ENCODE measurements at places on chromosomes 1 and 21.

- DNase-seq = no peak
Observed at GRCh38 chr1:94332516-94332915, 85.7 kb upstream of the ABCD3 start.

- DNase-seq = no peak
Observed at GRCh38 chr1:36256558-36257374, 32.5 kb downstream of the THRAP3 start.

GRCh38 chr1:98034505-98034904 lies 113.7 kb upstream of the DPYD start:
- DNase-seq = no peak

- no peak for DNase-seq
Observed at GRCh38 chr1:228207381-228207810, 448 bp upstream of the OBSCN start.

DNA sequence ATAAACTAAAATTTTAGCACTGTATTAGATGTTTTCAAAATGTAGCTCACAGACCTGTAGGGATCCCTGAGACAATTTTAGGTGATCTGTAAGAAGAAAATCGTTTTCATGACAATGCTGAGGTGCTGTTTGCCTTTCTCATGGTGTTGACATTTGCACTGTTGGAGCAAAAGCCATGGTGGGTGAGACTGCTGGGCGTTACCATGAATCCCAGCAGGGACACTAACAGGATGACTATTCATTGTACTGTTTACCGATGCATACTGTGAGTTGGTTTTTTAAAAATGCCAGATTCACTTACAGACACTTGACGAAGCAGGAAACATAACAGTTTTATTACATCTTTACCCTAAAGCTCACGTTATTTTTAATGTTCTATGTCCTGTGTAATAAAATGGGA lies 468.5 kb downstream of the PCP4 start:
- DNase-seq = no peak

- no peak for DNase-seq
Observed at GRCh38 chr1:7633506-7634245, 137.4 kb upstream of the VAMP3 start.

DNA sequence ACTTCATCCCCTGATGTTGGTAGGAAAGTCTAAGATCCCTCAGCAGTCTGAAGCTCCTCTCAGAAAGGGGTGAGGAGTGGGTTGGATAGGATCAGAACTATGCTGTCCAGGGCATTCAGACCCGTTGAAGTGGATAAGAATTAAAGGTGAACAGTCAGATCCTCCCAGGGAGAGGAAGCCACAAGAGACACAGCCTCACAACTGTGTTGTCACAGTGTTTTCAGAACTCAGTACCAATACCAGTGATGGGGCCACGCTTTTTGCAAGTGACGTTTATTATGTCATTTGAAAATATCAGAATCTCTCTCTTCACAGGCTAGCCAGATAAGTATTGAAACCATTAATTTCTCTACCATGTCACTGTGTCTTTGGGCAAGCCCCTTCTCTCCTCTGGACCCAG lies 15.4 kb upstream of the EPS15 start:
- no peak for DNase-seq

GRCh38 chr1:101240041-101240430 lies 3.2 kb downstream of the S1PR1 start:
- no peak for DNase-seq

DNA sequence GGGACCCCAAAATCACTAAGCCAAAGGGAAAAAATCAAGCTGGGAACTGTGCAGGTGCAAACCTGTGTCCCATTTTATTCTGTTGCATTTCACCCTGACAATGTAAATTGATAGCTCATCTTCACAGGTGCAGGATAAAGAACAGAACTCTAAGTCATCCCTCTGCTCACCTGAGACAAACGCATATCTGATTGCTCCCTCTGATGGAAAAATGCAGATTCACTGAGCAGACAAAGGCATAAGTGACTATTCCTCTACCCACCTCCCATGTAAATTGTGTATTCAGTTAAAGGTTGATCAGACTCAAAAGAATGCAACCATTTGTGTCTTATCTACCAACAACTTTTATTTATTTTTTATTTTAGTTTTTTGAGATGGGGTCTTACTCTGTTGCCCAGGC lies 644.2 kb downstream of the PTPRU start:
- DNase-seq = no peak

GRCh38 chr1:218677026-218677425 lies 331.9 kb downstream of the TGFB2 start:
- no peak for DNase-seq

GRCh38 chr1:115454837-115455511 lies 116.9 kb upstream of the NGF start:
- no peak for DNase-seq

- peak; percentile 39 for DNase-seq
Observed at GRCh38 chr1:23169727-23170335, 1.2 kb upstream of the LUZP1 start.

GRCh38 chr1:243964915-243965314 lies 86.2 kb upstream of the ZBTB18 start:
- DNase-seq = no peak

- no peak for DNase-seq
Observed at GRCh38 chr1:229709500-229710013, 83.5 kb downstream of the URB2 start.

DNA sequence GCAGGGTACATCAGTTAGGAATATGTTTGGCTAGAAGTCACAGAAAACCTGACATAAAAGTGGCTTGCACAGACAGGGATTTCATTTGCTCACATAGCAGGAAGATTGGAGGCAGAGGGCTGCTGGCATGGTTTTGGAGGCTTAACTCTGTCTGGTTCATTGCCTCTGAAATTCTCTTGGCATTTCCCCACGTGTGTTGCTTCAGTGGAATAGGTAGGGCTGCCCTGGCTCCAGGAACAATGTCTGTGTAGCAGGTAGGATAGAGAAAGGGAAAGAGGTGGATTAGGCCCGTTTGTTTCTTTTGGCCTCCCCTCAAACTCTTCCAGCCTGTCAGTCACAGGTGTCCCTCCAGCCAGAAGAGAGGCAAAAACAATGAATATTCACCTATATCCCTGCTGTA lies 20.5 kb upstream of the SIPA1L2 start:
- DNase-seq = no peak

- DNase-seq = no peak
Observed at GRCh38 chr1:39758556-39759435, 12.4 kb downstream of the OXCT2 start.

GRCh38 chr1:116031302-116031835 lies 55.1 kb downstream of the SLC22A15 start:
- DNase-seq = no peak

DNA sequence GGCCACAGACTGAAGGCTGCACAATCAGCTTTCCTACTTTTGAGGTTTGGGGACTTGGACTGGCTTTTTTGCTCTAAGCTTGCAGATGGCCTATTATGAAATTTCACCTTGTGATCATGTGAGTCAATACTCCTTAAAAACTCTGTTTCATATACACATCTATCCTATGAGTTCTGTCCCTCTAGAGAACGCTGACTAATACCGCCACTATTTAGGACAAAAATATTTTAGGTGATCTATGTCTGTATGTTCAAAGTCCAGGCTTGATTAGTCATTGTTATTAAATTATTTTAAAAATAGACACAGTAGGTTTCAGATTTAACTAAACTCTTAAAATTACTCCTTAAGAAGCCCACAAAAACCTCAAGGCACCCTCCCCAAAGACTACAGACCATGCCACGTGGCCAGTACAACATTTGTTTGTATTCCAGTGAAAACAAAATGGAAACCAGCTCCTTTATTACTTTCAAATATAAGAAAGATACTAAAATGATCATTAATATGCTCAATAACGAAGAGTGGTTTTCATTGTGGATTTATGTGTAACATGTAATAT lies 63.1 kb downstream of the TMPRSS15 start:
- DNase-seq = no peak

DNA sequence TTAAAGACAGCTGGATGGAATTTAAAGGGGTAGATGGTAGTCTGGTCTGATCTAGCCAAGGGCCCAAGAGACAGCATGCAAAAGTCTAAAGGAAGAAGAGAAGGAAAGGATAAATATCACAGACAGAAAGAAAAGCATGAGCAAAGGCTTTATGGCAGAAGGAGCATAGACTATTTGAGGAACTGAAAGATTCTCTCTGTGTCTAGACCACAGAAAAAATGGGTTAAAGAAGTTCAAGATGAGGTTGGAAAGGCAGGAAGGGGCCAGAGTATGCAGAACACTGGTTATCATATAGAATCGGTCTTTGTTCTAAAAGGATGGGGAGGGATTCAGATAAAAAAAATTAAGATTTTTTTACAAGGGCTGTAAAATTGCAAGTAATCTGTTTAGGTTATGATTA lies 136.8 kb upstream of the SGIP1 start:
- DNase-seq = no peak

- no peak for DNase-seq
Observed at GRCh38 chr21:38486221-38486620, 12.1 kb downstream of the ERG start.

DNA sequence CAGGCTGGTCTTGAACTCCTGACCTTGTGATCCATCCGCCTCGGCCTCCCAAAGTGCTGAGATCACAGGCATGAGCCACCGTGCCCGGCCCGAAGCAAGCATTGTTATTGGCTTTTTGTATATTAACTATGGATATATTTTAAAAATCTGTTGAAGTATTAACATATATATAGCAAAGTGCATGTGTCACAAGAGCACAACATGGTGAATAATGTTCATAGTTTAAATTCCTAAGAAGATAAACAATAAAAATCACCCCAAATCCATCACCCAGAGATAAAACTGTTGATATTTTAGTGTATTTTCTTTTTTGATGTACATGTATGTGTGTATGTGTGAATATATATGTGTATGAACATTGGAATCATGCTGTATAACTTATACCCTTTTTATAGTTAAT lies 9.1 kb upstream of the FOXE3 start:
- no peak for DNase-seq

- no peak for DNase-seq
Observed at GRCh38 chr21:32884062-32884461, 112.5 kb upstream of the PAXBP1 start.

- peak; percentile 76 for DNase-seq
Observed at GRCh38 chr1:205983925-205984725, 19.1 kb downstream of the RAB7B start.

- DNase-seq = no peak
Observed at GRCh38 chr1:224245188-224245587, 62.1 kb downstream of the DEGS1 start.

- DNase-seq = peak; percentile 77
Observed at GRCh38 chr1:2311184-2312032, 79.9 kb downstream of the MORN1 start.

DNA sequence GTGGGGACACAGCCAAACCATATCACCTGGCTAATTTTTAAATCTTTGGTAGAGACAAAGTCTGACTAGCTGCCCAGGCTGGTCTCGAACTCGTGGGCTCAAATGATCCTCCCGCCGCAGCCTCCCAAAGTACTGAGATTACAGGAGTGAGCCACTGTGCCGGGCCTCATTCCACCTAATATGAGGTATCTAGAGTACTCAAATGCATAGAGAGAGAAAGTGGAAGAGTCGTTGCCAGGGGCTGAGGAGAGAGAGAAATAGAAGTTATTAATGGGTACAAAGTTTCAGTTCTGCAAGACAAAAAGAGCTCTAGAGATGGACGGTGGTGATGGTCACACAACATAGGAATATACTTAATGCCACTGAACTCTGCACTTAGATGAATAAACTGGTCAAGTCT lies 119.6 kb downstream of the TOMM20 start:
- no peak for DNase-seq

DNA sequence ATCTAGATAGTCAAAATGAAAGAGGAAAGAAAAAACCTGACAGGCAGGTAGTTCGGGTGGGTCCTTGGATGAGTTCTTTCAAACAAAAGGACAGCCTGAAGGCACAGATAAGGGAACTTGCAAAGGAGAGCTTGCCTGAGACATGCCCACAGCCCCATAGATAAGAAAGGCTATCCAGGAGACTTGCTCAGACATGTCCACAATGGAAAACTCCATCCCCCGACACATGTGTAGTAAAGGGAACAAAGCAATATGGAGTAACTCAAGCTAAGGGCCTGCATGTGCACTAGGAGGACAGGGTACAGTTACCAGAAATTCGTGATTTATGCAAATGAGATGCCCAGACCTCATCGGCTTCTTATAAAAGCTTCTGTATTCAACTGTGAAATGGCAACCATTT lies 281.5 kb downstream of the NEGR1 start:
- DNase-seq = no peak

DNA sequence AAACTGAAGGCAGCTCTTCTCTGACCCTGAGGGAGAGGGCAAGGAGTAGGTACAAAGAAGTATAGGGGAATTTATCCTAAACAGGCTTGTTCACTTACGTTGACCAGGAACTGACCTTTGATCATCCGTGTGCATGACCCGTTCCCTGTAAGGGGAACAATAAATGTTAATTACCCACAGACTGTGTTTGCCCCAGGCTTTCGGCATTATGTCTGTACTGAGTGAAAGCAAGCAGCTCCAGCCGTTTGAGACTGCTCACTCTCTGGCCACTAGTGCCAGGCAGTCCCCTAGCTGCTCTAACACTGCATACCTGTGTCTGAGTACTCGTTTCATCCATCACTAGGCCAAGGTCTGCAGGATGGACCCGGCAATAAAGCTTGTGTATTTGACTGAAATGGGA lies 1365.3 kb downstream of the NCAM2 start:
- DNase-seq = no peak

DNA sequence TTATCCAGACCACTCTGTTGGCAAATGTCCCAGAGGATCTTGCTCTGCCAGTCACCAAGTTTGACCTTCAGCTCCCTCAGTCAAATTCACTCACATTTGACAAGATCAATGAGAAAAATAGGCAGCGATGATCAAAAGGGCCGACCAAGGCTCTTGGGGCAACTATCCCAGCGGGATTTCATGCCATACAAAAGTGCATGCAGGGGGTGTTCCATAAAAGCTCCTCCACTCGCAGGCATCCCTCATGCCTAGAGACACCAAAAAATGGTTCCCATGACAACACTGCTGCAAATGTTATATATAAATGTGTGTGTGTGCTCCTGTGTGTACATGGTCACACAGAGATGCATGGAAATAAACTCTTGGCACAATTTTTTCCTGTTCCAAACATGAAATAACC lies 16.2 kb upstream of the EIF4G3 start:
- no peak for DNase-seq

GRCh38 chr1:65509912-65510680 lies 89.6 kb downstream of the LEPR start:
- no peak for DNase-seq

- no peak for DNase-seq
Observed at GRCh38 chr1:115725600-115725999, 42.9 kb downstream of the CASQ2 start.

GRCh38 chr1:198671136-198671535 lies 32.3 kb downstream of the PTPRC start:
- no peak for DNase-seq

GRCh38 chr1:30764939-30765555 lies 7.5 kb upstream of the LAPTM5 start:
- no peak for DNase-seq

DNA sequence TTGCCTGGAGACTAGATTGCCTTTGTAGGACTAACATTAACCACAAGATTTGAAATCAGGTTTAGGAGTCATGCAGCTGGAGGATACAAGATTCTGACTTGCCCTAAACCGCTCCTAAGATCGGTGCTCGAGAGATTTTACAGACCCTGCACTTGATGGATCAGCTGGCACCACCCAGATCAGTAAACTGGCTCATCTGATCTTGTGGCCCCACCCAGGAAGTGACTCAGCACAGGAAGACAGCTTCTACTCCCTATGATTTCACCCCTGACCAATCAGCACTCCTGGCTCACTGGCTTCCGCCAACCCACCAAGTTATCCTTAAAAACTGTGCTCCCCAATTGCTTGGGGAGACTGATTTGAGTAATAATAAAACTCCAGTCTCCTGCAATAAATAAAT lies 876 bp upstream of the CATSPERE start:
- no peak for DNase-seq
